ENCODE measurements at places on chromosomes 12 and 14.

- no peak for DNase-seq
These were observed 85.6 kb upstream of the DIO3 start for GRCh38 chr14:101475456-101476257.

DNA sequence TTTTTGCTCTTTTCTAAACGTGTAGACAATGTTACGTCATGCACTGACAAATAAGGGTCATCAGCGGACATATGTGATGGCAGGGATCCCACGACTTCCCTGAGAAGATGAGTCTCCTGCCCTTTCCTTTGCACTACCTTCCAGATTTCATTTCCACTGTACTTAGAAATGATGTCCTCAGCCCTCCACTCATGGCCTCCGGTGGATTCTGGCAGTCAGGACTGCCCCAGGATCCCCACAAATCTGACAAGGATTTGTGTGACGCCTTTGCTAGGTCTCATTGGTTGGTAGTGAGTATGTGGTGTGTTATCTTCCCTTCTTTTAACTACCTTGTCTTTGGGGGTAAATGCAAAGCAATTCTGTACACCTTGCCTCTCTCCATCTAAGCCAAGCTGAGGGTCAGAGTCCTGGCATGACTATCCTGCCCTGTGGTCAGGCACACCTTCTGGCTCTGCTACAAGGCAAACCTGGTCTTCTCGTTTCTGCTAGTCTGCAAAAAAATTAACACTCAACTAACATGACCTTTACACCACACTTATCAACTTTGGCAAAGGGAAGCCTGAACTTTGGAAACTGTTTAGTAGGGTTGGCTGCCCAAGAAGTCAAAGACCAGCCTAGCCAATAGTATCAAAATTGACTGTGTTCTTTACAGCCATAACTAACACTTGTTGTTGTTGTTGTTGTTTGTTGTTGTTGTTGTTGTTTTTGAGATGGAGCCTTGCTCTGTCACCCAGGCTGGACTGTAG lies 17.3 kb upstream of the DHRS4 start:
- DNase-seq = no peak

GRCh38 chr14:24013654-24014514 lies 25.2 kb downstream of the DHRS4L2 start:
- peak; percentile 80 for DNase-seq

DNA sequence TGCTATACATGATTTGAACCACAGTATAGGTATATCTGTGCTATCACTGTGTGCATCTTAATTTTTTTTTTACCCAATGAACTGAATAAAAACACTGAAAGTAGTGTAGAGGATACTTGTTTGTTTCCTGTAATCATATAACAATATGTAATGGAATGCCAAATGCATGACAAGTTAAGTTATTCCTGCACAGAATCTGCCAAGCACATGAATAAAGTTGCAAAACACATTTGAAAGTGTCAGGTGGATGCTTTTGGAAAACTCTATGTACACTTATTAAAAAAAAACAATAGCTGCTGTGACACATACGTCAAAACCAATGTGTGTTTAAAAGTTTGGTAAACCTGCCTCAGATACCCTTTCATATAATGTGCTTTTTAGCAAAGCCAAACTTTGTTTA lies 1638.1 kb upstream of the SEL1L start:
- DNase-seq = no peak

DNA sequence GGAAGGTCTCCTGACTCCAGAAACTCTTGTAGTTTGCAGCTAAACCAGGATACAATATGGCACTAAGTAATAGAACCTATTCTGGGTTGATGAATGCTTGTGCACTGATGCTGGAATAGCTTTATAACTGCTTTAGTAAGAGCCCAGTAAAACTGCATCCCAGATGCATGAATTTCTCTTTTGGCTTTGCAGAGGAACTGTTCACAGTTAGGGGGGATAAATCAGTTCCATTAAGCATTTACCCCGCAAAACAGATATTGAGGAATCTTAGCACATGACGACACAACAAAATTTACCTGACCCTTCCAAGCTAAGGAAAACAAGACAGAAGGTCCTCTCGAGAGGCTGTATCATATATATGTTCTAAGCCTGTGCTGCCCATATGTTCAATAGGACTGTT lies 457.4 kb downstream of the FOXG1 start:
- no peak for DNase-seq

DNA sequence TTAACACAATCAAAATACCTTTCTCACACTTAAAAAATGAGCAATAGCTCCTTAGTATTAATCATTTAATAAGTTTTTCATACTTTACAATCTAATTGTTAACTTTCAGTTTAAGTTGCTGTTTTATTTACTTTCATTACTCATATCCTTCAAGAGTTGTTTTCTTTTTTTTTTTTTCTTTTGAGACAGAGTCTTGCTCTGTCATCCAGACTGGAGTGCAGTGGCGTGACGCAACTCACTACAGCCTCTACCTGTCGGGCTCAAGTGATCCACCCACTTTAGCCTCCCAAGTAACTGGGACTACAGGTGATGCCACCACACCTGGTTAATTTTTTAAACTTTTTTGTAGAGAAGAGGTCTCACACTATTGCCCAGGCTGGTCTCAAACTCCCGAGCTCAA lies 16.1 kb downstream of the ZBTB1 start:
- no peak for DNase-seq

- no peak for DNase-seq
These were observed 442.0 kb downstream of the BTG1 start for GRCh38 chr12:91703491-91704283.

GRCh38 chr14:88079624-88080023 lies 74.7 kb downstream of the GPR65 start:
- DNase-seq = no peak

- DNase-seq = peak; percentile 78
These were observed 7.2 kb upstream of the CCDC197 start for GRCh38 chr14:93989939-93990338.

- DNase-seq = peak; percentile 91
These were observed 15.6 kb upstream of the LRTM2 start for GRCh38 chr12:1804545-1805332.

- no peak for DNase-seq
These were observed 13.1 kb downstream of the NT5DC3 start for GRCh38 chr12:103827911-103828391.

DNA sequence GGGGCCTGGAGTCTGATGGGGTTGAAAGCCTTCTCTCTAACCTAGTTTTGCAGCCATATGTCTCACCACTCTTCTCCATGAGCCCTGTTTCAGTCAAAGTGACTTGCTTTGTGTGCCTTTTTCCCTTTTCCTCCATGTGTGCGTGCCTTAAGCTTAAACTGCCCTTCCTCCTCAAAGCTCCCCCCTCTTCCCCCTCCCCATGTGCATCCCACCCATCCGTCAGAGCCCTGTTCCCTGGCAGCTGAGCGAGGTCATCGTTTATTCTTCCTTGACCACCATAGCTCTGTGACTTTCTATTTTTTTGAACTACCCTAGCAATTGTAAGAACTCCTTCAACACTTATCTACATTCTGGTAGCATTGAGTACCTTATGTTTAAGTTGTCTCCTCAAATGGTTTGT lies 24.9 kb downstream of the SAMD4A start:
- no peak for DNase-seq

GRCh38 chr14:68377459-68377858 lies 415.4 kb downstream of the ZFP36L1 start:
- no peak for DNase-seq

DNA sequence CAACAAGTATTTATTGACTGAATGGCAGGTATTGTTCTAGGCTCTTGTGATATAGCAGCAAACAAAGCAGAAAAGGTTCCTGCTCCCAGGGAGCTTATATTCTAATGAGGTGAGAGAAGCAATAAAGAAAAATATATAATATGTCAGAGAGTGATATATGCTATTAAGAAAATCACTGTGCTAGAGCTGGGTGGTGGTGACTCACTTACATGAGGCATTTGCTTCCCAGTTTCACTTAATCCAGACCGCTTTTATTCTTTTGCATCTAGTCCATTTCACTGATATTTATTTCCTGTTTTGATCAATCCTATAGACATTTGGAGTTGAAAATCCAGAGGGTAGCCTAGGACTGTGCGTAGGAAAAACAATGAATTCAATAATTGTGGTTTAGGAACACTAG lies 17.5 kb downstream of the TRHDE start:
- DNase-seq = no peak

- no peak for DNase-seq
These were observed at the start of gene GLT8D2 for GRCh38 chr12:104049903-104050356. Gene GLT8D2 (minus strand): TSS chr12:104050187. CDS start chr12:104019648, 30,539 bp downstream.

- DNase-seq = no peak
These were observed 37.1 kb downstream of the DNAH10 start for GRCh38 chr12:123799227-123799626.

- DNase-seq = no peak
These were observed 9.9 kb downstream of the CALCOCO1 start for GRCh38 chr12:53717319-53717718.

GRCh38 chr12:2017546-2018337 lies 13.5 kb upstream of the DCP1B start:
- no peak for DNase-seq

DNA sequence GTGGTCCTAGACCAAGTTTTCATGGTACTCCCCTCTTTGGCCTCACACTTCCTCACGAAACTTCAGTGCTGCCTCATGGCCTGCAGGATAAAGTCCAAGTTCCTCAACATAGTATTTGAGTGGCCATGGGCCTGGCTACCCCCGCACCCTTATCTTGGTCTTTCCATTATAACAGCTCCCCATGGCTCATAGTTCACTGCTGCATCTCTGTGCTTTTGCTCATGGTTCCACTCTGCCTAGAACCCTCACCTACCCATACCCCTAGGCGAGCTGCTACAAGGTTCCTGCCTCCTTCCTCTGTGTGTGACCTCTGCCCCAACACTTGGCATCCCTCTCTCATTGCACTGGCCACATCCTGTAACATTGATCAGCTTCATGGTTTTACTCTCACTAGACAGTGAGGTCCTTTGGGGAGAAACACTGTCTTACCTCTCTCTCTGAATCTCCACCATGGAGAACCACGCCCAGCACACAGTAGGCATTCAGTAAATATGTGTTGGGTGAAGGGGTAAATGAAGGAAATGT lies 158.9 kb downstream of the GPR65 start:
- no peak for DNase-seq

GRCh38 chr14:75821831-75822521 lies 159.8 kb downstream of the TGFB3 start:
- DNase-seq = no peak

DNA sequence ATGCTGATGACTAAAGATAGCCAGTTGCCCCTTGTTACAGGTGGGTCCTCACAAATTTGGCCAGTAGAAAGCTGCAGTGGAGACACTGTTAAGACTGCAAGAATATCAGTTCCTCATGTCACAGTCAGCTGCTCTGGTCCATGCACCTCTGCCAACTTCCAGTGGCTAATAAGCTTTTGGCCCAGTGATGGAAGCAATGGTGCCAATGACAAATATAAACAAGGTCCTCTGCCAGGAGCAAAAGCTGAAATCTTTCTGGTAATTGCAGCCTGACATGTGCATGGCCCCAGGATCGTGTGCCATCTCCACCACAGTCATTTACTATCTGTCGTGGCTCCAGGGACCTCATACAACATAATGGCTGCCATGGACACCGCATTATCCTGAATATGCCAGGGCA lies 85.4 kb upstream of the TMEM260 start:
- DNase-seq = no peak

DNA sequence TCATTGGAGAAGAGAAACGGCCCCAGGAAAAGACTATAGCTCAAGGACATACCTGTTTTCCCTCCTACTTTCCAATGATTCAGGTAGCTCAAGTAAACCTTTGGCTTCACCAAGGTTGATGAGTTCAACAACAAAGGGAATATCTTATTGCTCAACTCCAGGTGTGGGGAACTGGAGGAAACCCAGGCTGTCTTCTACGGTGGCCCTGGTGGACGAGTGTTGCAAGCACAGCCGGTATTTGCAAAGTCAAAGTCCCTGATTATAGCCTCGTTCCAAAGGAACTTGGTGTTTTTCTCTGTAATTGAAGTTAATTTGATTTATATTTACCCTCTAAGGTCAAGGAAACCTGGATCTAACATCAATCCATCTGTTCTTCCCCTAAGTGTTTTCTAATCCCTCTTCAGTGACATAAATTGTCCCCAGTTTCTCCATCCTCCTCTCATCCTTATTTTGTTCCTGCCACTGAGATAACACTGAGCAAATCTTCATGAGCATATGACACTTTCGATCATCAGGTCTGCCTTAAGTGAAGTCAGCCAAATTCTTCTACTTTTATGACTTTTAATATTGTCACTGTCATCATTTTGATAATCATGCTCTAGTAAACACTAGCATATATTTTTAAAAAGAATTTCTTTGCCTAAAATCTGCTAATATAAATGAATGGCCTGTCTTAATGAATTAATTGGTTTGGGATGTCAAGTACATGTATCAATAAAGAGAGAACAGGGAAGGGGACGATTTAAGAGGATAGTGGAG lies 174.6 kb upstream of the TBX3 start:
- no peak for DNase-seq

- DNase-seq = no peak
These were observed 4.8 kb upstream of the ENO2 start for GRCh38 chr12:6909421-6910145.

- no peak for DNase-seq
These were observed 22.1 kb downstream of the SMOC1 start for GRCh38 chr14:69901113-69901951.

Data from GM13977 (cell line).